Anterior cingulate cortex (tissue), 58 donors: ENCODE measurements at places on chromosomes 4 and X.

GRCh38 chrX:5528057-5528456, 700.6 kb downstream of the NLGN4X start:
- DNase-seq: no peak

- DNase-seq: no peak
These were observed 1.5 kb upstream of the TMA16 start for GRCh38 chr4:163492951-163493504.

GRCh38 chrX:101550362-101550750, at the start of gene ARMCX1:
TSS of gene ARMCX1 (plus strand) at chrX:101550547. CDS start at chrX:101552931, 2,384 bp downstream.
- peak; percentile 73 for DNase-seq

- no peak for DNase-seq
These were observed 62.5 kb downstream of the PJA1 start for GRCh38 chrX:69102612-69103194.

DNA sequence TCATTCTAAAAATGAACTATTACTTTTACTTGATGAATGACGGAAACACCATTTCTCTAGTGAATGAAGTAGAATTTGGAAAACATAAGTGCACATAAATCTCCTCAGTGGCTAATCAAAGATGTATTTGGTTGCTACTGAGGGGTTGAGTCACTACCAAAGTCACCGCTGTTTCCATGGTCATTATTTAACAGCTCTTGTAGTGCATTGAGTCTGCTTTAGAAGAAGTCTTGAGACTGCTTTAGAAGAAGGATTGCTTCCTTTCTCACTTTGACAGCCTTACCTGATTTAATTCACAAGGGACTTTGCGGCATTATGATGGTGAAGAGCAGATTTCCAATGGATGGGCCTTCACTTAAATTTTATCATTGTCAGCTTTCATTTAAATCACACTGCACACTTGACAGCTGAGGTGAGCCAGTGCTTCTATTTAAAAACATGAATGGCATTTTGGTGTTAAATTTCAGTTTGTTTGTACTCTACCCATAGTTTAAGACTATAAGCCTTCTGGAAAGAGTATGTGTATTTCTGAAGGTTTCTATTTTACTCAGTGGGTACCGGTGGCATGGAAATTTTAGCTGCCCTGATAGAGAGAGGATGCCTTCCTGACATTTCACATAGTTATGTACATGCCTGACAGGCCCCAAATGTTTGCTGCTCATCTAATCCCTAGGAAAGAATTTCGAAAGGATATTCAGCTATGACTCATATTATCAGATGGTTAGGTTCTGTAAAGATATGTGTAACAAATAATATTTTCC, 9.5 kb downstream of the ASB5 start:
- DNase-seq: no peak

- DNase-seq: no peak
These were observed 559.7 kb upstream of the FAT1 start for GRCh38 chr4:187283201-187283955.

DNA sequence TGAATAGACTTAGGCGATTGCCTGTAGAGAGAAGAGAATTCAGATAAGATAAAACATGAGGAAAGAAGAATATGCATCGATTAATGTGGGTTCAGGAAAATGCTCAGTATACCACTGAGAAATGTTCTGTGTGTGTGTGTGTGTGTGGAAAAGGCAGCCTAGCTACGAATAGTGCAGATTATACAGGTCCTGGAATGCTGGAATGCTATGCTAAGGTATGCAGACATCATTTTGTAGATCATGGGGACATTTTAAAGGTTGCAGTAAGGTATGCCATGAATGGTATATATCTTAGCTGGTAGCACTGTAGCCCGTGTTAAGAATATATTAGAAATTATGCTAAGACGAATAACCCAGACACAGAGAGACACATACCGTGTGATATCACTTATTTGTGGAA, 267.9 kb downstream of the TLL1 start:
- no peak for DNase-seq

GRCh38 chr4:151455212-151455611, 46.2 kb downstream of the FHIP1A start:
- no peak for DNase-seq

DNA sequence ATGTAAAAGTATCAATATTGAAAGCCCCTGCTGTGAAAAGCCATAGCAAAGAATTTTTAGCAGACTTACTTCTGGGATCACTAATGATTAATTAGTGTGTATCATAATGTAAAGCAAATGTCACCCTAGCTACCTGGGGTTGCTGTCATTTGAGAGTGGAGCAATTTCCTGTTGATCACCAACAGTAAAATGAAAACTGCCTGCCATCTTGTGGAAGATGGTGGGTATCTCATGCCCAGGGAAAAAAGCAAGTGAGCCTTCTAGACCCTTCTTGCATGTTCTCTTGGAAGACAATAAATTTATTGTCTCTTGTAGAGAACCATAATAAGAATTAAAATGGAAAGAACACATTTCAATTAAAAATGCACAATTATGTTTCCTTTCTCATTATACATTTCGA, 360.2 kb downstream of the ZIC3 start:
- no peak for DNase-seq

GRCh38 chrX:131441033-131441432, 102.8 kb upstream of the OR13H1 start:
- DNase-seq: no peak
